ENCODE measurements at places on chromosomes 2 and 18. TPM values are rescaled to one million over a fixed set of nuclear protein-coding genes. Genes with fewer than 3 reads are reported as not detected.

DNA sequence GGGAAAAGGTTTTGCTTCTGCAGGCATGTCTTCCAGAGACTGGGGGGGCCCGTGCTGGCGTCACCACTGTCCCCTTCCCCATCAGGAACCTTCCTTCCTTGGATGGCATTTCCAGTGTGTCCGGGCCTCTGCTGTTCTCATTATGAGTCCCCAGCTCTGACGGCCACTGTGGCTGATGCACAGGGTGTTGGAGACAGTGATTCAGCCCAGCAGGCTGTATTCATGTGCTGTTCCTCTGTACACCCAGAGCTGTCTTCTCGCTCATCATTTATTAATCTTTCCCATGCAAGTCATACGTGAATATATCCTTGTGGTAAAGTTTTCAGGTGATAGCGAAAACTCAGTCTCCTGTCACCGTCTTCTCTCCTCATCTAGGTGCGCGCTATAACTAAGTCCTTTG, 57.7 kb downstream of the ASAP2 start:
- DNase-seq, result no peak

ZNF521 gene
- 43.0 TPM for polyA plus RNA-seq

- DNase-seq, result no peak
These were observed 135.4 kb downstream of the PRKCE start for GRCh38 chr2:45786836-45787357.

- no peak for DNase-seq
These were observed 98.4 kb downstream of the UXS1 start for GRCh38 chr2:106095478-106096298.

- DNase-seq, result no peak
These were observed 249.3 kb downstream of the NDUFA10 start for GRCh38 chr2:239775623-239776435.

- no peak for DNase-seq
These were observed 248.5 kb upstream of the SESTD1 start for GRCh38 chr2:179513181-179513580.

DNA sequence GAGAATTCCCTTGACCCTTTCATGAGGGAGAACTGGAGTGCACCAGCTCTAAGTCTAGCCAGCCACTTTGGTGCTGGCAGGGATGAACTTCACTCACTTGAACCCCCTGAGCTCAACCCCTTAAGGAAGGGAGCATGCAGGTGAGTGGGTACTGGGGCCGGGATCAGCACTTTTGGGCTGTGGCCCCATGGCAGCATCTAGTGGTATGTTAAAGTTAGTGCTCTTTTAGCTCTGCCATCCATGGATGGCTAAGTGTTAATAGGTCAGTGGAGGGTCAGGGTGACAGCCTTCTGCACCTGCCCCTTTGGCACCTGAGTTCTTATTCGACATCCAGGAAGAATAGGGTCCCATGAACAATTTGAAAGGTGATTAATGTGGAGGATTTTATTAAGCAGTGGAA, 689.0 kb upstream of the FSHR start:
- DNase-seq, result no peak

GRCh38 chr18:77131100-77131651, 1.4 kb downstream of the MBP start:
- DNase-seq, result no peak

RAX gene
- polyA plus RNA-seq, result not detected

DNA sequence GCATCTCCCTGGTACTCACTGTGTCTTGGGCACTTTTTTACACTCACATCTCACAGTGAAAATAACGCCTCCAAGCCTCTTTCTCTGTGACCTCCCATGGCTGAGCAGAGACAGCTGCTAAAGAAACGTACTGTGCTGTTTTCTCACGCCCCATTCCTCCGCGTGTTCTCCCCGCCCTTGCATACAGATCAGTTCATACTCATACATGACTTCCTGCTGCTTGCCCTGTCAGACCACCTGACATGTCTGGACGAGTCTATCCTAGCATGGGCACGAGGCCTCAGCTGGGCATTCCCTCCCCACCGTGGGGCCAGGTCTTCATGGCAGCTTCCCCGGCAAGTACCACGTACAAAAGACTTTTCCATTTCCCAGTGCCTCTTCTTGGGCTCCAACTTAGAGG, 21.2 kb upstream of the IL1A start:
- no peak for DNase-seq

STK16 gene
- 41.8 TPM for polyA plus RNA-seq

DNA sequence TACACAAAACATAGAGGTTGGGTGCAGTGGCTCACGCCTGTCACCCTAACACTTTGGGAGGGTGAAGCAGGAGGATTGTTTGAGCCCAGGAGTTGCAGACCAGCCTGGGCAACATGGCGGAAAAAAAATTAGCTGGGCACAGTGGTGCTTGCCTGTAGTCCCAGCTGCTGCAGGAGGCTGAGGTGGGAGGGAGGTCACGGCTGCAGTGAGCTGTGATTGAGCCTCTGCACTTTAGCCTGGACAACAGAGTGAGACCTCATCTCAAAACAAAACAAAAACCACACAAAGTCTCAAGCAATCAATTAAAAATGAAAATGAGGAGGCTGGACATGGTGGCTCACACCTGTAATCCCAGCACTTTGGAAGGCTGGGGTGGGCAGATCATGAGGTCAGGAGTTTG, 4.9 kb downstream of the NOP58 start:
- DNase-seq, result no peak

FTCDNL1 gene
- 1.2 TPM for polyA plus RNA-seq

All from right renal cortex interstitium (tissue), 3 donors.